M059J (cell line): ENCODE measurements at places on chromosomes 7 and 10.
A peak's percentile ranks its signal among the peaks of the same experiment; 100 is the strongest.

GRCh38 chr7:34240417-34240816 lies 335.1 kb downstream of the BMPER start:
- no peak for DNase-seq

DNA sequence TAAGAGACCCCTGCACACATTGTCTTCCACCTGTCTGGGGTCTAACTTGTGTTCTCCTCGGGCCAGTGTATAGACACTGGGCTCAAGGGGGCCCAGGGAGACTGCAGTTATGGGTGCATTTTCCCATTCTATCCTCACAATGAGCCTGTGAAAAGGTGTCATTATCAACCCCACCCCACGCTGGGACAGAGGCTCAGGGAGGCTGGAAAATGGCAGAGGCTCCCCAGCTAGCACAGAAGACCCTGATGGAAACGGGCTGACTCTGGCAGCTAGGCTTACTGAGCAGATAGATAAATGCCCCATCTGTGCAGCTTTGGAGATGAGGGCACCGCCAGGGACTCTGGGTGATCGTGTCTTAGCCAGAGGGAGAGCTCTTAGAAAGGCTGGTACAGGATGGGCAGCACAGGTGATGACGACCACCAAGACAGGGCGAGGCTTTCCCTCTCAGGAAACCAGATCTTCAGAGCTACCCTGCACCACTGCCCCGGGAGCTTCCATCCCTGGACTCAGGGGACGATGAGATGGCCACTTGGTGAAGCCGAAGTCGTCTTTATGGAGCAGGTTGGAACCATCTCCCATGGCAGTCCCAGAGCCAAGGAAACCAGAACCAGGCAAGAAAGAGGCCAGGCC lies 58.2 kb upstream of the CHST15 start:
- DNase-seq, result no peak

- DNase-seq, result peak; percentile 67
These were observed 218.8 kb downstream of the AUTS2 start for GRCh38 chr7:69817121-69817520.

DNA sequence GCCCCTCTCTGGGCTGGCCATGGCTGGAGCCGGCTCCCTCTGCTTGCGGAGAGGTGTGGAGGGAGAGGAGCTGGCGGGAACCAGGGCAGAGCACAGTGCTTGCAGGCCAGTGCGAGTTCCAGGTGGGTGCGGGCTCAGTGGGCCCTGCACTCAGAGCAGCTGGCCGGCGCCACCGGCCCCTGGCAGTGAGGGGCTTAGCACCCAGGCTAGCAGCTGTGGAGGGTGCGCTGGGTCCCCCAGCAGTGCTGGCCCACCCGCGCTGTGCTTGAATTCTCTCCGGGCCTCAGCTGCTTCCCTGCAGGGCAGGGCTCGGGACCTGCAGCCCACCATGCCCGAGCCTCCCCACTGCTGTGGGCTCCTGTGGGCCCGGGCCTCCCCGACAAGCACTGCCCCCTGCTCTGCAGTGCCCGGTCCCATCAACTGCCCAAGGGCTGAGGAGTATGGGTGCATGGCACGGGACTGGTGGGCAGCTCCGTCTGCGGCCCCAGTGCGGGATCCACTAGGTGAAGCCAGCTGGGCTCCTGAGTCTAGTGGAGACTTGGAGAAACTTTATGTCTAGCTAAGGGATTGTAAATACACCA lies 61.2 kb upstream of the AGR3 start:
- DNase-seq, result no peak

GRCh38 chr7:16638282-16639280 lies 7.0 kb downstream of the ANKMY2 start:
- DNase-seq, result no peak

DNA sequence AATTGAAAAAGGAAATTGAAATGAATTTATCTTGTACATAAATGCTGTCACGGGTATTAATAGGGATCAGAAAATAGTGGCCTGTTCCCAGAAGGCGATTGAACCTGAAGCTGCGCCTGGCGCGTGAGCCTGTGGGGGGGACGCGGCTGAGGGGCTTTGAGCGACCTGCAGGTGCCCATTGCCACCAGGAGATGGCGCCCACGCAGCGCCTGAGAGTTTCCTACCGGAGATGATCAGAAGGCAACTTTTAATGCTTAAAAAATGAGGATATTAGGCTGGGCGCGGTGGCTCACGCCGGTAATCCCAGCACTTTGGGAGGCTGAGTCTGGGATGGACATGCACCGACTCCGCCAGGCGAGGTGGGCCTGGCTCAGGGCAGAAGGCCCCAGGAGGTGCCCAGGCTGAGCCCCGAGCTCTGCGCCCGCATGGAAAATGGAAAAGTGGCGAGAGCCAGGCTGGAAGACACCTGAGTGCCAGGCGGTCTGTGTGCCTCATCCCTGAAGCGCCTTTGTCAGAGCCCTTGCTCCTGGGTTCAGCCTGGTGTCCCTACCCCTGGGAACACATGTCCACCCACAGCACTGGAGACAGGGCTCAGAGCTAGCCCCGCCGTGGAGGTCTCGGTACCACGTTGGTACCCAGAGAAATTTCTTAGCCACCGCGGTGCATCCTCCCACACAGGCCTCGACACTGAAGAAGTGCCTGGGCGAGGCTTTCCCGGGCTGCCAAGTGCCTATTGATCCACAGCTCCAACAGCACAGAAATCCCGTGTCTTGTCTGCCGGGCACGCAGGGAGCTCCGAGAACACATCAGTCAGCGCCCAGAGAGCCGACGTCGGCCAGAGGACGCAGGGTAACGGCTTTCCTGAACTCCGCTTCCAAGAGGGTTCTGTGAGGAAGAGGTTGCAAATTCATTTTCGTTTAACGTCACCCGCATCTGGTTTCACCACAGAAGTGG lies 117.4 kb downstream of the INPP5A start:
- DNase-seq, result peak; percentile 42

GRCh38 chr10:92382631-92383030 lies 91.7 kb downstream of the MARCHF5 start:
- DNase-seq, result no peak

DNA sequence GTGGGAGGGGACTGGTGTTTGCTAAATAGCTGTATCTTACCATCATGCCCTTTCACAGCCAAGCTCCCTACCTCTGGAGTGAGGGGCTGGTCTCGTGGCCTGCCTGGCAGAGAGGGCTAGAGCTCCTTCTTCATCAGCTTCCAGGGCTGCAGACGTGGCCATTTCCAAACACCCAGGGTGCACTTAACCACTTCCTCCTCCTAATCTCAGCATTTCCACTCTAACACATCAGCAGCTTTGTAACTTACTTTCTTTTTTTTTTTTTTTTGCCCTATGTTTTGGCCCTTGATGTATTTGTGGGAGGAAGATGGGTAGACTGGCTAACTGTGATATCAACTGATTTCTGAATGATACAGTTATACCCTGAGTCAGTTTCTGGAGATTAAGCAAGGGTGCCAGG lies 27.4 kb downstream of the LRRC4 start:
- no peak for DNase-seq

DNA sequence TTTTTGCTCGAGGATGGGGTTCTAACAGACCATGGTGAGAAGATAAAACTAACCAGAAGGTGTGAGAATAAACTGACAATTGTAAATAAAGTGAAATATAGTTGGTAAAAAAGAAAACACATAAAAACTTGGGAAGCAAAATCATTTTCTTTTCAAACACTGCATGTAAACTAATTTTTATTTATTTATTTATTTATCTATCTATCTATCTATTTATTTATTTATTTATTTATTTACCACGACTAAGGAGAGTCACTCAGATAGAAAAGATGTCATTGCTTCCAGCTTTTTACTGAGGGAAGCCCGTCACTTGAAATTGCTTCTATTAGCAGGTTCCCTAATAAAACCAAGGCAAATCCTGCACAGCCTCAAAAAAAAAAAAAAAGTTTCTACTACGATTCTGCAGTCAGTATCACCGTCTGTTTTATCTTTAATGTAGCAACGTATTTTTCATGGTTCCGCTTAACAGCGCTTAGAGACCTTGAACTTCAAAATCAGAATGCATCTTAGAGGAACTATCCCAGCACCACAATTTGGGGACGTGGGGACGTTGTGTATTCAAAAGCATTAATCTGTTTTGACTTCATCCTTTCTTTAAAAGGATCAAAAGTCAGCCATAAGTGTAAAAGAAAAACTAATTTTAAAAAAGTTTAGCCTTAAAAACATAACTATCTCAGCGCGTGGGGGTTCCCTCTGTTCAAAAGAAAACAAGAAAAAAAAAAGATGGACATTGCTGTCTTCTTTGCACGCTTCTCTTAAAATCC lies 33.3 kb upstream of the EBLN1 start:
- DNase-seq, result no peak

- DNase-seq, result peak; percentile 44
These were observed at the start of gene ADRA2A for GRCh38 chr10:111076682-111077478. TSS of gene ADRA2A (plus strand) at chr10:111077029. CDS start at chr10:111077997, 968 bp downstream.

DNA sequence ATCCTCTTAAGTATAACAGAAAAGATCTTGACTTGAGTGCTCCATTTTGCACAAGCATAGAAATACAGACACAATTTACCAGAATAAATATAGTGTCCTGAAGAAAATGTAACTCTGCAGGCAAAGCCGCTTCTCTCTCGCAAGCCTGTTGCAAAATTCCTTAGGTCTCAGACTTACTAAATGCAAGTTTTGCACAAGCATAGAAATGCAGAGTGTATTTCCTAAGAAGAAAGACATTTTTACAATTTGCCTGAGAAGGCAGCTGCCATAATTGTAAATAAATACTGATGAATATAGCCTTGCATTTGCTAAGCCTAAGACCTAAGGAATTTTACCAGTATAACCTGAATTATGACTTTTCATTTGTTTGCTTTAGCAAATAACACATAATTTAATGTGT lies 67.1 kb downstream of the AGMO start:
- no peak for DNase-seq
